ENCODE measurements at places on chromosomes 3 and 15.

DNA sequence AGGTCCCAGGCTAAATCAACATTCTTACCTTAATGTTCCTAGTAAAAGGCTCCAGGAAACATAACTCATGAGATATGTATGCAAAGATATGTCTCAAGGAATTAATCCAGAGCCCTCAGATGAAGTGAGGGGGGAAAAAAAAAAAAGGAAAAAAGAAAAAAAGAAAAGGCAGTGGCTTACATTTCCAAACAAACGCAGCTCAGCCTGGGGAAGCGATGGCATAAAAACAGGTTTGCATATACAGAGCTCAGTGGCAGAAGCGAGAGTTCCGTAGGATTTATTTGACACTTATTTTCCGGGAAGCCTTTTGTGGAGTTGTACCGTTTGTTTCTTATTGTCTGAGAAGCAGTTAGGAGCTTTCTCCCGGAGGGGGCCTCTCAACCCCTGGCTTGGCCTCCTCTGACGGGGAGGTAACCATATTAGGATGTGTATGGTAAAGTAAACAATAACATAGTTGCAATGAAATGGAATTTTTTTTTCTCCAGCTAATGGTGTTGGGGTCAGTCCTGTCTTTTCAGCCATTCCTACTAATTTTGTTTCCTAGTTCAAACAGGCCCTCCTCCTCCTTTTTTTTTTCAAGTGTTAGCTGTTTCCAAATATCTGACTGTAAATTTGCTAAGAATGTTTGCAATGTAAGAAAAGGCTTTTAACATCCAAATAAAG, 338.6 kb downstream of the FOXP1 start:
- no peak for DNase-seq

DNA sequence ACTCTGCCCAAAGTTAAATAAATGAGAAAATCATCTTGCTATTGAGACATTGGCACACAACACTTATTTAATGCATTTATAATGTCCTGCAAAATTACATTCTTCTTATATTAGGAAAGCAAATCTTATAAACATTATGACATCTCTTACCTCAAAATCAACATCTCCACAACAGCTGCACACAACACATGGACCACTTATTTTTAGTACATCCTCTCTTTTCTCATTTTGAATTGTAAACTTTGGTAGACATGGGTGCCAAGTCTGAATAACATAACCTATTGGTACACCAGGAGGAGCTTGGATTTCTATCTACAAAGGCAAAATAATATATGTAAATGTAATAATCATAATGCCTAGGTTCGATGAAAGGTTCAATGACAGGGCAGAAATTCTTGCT, 23.0 kb downstream of the PLSCR1 start:
- no peak for DNase-seq

DNA sequence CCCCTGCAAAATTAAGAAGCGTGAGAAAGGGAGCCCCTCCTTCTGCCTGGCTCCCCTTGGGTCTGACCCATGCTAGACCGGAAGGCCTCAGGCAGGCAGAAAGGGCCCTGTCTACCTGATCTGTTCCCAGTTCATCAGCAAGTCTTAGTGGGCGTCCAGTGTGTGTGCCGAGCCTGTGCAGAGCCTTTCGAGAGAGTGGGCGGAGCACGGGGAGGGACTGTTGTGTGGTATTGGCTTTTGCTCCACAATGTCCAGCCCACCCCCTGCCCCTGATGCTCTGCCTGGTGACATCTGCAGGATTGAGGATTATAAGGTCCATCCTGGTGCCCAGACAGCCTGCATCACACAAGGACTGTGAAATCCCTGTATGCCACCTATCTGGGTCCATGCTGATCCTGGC, 82.9 kb downstream of the CHDH start:
- no peak for DNase-seq

DNA sequence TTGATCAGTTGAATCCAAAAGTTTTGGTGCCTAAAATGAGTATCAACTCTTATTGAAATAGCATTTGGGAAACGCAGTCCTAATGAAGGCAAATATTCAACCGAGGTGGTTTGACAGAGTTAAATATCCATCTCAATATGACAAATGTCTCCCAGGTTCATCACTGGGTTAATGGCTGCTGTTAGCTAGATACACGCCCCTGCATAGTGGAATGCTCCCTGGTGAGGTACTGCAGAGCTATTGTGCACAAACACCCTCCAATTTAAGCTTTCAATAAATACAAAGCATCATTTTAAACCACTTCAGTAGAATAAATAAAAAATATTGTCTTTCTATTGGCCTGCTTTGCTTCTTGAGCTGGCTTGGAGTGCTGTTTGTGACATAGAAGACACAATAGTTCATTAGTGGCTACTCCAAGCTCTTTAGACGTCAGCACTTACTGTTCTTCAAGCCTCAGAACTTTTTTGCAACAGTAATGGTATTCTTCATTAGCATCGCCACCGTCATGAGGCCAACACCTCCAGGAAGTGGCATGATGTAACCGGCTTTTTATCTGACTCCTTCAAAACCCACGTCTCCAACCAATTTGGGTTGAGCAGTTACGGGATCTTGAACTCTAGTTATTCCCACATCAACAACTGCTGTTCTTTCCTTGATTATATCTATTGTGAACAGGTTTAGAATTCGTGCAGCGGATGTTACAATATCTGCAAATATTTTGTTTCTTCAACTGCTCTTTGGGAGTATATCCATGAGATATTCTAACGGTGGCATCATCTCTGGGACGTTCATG, 1159.6 kb upstream of the EPHA6 start:
- DNase-seq: no peak

DNA sequence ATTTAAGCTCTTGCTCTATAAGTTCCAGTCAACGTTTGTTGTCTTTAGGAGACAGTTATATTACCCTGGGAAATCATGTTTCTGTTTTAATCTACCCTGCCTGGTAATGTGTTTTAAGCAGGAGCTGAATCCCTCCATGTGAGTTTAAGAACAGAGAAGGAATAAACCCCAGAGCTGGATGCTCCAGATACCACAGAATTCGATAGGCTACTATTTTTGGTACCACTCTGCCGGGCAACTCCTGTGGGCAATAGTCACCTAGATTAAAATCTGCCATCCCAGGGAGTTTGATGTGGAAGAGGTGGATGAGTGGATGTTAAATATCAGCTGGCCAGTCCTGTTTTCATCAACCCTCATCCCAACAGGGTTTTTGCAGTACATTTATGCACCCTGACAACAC, 20.4 kb downstream of the NUDT16 start:
- no peak for DNase-seq

DNA sequence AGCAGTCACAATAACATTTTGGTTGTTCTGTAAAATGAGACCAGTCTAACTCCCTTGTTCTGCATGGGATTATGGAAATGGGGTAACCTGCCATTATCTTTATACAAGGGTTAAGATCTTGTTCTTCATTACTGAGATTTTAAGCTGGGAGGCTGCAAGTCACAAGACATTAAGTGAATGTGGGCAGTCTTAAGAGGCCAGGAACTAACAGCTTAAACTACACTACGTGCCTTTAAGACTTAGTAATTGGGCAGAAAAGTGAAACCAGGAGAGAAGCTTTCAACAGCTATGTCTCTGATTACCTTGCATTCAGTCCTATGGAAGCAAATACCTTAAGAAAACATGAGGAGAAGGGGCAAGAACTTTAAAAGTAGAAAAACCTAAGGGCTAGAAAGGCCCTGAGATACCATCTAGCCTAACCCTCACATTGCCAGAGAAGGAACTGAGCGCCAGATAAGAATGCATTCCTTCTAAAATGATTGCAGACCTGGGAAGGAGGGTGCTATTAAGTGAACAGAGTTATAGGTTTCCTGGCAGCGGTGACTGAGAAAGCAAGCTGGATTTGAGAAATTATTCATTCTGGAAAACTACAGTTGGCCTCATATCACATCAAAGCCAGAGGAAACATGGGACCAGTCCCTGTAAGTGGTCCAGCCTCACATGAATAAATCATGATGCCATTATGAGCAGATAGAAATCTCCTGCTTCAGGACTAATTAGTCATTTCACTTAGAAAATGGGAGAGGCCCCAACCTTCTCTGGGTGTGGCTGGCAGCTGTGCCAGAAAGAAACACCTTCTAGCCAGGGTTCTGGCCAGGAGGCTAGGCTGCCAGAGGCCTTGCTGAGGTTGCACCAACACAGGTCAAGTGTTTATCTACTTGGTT, 32.9 kb downstream of the DAPK2 start:
- no peak for DNase-seq

- DNase-seq: no peak
Measured at GRCh38 chr3:185934767-185935464, 2.9 kb downstream of the TRA2B start.

DNA sequence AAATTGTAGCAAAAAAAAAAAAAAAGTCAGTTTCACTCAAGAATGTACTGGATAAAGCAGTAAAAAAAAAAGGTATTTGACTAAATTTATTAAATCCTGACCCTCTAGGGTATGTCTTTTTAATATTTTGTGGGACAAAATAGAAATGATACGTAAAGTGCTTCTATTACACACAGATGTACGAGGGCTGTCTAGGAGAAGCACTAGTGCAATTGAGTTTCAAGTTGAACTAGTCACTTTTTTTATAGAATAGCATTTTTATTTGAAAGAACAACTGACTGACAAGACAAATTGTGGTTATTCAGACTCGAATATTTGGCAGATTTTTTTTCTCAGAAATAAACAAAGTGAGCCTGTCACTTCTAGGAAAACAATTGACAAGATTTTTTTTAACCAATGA, 49.0 kb downstream of the CCDC54 start:
- DNase-seq: no peak

DNA sequence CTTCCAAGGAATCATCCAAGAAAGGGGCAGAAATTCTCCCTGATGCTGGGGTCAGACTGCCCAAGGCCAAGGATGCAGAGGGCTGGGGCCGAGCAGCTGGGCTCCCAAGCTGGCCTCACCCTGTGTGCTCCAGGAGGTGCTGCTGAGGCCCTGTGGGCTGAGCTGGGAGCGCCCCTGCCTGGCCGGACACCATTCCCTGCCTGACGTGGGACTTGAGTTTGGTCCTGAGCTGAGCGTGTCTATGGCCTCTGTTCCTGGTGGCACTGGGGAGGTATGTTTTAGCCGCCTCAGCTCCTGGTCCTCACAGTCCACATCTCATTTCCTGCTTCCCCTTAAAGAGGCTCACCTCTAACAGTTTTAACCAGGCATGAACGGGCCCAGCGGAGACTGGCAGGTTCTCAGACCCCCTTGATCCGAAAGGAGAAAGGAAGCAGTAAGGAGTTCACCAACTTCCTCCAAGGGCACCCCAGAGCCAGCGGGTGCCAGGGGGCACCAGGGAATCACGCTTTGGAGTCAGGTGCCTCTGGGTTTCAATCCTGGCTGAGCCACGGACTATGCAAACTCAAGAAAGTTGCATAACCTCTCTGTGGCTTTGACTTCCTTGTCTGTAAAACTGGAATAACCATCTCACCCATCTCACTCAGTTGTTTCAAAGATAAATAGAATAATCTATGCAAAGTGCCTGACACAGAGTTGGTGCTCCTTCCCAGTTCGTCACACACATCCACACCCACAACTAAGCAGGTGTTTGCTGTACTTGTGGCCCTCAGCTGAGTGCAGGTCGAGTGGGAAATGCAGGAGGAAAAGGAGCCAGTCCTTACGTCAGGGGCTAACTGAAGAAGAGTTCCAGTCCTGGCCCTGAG, 48.6 kb downstream of the SLC12A8 start:
- DNase-seq: no peak

GRCh38 chr15:51649659-51650521, 27.3 kb upstream of the DMXL2 start:
- peak; percentile 71 for DNase-seq

DNA sequence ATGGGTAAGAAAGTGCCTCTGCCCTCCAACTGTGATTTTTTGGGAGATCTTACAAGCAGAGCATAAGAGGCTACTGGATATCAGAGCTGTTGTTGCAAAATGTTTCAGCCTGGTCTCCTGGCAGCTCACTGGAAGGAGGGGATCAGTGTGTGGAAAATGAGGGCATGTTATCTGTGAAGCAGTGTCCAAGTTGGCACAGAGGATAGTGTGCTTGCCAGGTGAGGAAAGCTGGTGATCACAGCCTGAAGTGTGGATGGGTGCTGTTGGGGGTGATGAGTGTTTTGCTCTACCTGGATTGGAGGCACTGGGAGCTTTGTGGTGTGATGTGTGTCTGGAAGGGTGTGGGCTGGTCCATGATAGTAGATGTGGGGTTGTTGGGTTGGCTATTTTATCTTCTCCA, 69.3 kb downstream of the MCTP2 start:
- no peak for DNase-seq

DNA sequence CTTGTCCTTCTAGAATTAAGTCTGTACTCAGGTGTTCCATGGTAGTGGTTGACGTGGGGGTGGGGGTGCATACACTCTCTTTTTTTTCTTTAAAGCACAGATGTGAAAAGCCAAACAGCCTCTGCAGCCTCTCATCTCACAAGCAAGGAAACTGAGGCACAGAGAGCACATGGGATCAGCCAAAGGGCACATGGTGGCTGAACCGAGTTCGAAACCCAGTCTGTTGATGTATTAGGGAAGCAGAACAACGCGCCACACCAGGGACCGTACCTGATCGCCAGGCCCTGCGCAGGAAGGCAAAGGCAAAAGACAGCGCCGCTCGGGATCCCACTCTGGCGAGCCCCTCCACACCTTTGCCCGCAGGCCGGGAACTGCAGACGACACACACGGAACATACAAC, 47.3 kb downstream of the HERC2 start:
- no peak for DNase-seq

DNA sequence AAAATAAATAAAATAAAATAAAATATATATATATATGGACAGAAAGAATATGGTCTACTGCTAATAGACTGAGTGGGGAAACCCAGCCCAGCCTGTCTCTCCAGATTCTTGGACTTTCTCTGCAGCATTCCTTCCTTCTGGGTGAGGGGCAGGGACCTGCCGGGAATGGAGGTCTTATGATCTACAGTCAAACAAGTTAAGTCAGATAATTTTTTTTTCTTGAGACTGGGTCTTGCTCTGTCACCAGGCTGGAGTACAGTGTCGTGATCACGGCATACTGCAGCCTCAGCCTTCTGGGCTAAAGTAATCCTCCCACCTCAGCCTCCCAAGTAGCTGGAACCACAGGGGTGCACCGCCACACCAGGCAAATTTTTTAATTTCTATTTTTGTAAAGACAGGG, 33.5 kb upstream of the ZNF774 start:
- DNase-seq: no peak

GRCh38 chr3:10357592-10358308, 36.8 kb upstream of the SEC13 start:
- DNase-seq: no peak

DNA sequence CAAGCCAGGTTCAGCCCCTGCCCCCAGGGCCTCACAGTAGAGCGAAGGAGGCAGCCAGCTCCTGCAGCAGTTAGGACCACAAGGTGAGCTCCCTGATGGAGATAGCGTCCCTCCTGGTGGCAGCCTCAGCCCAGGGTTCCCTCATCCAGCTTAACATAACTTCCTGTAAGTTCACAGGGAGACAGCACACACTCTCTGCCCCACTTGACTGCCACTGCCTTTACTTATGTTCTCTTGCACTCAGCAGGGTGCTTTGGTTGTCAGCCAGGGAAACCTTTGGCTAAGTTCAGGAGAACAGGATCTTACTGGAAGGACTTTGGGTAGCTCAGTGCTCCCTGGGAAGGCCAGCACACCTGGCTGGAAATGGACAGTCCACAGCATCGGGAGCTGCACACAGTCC, 10.9 kb downstream of the KBTBD13 start:
- no peak for DNase-seq
